ENCODE measurements at places on chromosomes 11 and 22.

DNA sequence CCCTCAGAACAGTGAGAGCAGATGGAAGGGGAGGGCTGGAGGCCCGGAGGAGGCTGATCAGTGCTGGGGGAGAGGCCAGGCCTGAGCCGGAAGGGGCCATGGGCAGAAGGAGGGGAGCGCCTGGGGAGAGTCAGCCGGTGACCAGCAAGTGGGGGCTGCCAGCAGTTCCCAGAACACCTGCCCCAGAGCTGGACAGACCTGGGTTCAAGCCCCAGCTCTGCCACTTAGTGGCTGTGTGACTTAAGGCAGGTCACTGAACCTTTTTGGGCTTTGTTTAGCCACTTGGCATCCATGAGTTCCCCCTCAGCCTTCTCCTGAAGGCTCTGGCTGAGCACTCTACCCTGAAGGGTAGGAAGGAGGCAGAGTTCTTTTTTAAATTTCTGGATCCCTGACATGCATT is 17.4 kb downstream of the WNT11 start:
- DNase-seq: no peak

GRCh38 chr11:74030723-74031676 is 22.1 kb upstream of the UCP3 start:
- DNase-seq: no peak

DNA sequence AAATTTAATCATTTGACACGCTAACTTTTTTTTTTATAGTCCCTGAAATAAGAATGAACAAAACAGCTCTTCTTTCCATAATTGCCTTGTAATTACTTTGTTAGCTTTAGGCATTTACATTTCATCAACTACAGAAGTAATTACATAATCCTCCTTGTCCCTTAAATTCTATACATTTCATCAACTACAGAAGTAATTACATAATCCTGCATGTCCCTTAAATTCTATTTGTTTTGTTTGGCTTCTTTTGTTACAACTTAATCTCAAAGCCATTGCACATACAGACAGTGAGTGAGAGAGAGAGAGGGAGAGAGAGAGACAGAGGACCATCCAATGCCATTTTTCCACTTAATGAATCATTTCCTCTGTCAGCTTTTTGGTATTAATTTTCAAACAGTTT is 873.2 kb downstream of the METTL15 start:
- DNase-seq: no peak

DNA sequence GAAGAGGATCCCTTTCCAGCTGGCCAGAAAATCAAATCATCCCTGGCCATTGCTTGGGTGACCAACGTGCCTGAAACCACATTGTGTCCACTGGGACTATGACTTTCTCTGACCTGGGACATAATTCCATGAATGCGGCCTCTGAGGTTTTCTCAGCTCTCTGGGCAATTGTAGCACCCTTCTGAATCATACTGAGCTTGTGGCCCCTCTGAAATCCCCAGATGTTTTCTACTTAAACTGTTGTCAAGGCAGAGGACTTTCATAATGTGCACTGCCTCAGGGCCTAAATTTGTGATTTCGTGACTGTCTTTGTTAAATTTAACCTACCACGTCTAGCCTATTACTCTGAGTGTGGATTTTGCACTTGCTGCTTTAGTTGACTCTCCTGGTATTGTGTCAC is 321.1 kb upstream of the PLET1 start:
- DNase-seq: no peak

DNA sequence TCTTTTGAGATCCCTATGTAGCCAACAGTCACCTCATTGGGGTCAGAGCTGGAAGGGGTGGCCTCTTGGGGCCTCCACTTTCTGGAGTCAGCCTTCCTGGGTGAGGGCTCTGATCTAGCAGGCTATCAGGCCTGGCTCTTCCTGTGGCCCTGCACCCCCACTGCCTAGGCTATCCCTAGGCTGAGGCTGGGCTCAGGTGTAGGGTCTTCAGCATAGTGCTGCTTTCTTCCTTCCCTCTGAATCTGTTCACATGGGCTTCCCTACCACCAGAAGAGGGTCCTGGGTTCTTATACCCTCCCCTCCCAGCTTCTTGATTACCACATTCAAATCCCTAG is 456 bp upstream of the SPI1 start:
- no peak for DNase-seq

- DNase-seq: no peak
These were observed 42.0 kb downstream of the MS4A2 start for GRCh38 chr11:60130496-60130895.

DNA sequence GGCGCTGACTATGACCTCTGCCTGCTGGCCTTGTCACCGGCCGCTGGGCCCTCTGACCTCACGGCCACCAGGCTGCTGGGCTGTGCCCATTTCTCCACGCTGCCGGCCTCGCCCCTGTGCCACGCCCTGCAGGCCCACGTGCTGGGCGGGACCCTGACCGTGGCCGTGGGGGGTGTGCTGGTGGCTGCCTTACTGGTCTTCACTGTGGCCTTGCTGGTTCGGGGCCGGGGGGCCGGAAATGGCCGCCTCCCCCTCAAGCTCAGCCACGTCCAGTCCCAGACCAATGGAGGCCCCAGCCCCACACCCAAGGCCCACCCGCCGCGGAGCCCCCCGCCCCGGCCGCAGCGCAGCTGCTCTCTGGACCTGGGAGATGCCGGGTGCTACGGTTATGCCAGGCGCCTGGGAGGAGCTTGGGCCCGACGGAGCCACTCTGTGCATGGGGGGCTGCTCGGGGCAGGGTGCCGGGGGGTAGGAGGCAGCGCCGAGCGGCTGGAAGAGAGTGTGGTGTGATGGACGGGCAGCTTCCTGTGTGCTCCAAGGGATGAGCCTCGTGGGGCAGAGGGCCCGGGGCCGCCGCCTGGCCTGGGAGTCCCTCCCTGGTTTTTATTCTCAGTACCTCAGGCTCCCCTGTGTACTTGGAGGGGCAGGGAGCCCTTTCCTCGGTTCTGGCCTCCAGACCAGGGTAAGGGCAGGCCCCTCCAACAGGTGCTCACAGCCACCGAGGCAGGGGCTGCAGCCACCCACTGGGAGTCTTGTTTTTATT is 3.0 kb downstream of the LRFN4 start:
- no peak for DNase-seq

DNA sequence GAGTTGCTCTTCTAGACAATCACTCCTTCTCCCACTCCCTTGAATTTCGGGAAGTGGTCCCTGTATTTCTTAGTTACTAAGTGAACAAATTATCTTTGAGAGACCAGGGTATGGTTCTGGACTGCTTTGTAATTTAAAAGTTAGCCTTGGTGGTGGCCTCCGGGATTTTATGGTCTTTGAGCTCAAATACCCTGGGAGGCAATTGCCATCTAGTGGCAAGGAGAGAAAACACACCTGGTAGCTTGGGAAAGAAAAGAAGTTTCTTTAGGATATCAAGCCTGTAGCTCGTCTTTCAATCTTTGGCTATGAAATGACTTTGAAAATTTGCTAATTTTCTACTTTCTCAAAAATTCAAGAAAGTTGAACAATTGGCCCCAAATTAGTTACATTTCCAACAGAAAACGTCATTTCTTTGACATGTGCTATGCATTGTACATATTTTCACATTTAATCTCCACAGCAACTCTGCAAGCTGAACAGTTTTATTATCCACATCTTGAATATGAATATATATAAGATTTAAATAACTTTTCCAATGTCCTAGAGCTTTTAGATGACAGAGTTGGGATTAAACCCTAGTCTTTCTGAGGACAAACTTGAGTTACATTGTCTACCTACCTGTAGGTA is 39.1 kb downstream of the MMP27 start:
- no peak for DNase-seq

- DNase-seq: no peak
These were observed 111.4 kb downstream of the COMMD9 start for GRCh38 chr11:36177836-36178235.

DNA sequence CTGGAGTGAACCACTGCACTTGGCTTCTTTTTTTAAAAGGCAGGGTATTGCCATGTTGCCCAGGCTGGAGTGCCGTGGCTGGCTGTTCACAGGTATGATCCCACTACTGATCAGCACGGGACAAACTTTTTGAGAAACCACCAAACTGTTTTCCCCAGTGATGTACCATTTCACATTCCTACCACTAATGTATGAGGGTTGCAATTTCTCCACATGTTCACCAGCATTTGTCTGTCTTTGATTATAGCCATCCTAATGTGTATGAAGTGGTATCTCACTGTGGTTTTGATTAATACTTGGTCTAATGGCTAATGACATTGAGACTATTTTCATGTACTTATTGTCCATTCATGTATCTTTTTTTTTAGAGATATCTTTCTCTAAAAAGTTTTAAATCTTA is 41.5 kb upstream of the EP300 start:
- DNase-seq: no peak

DNA sequence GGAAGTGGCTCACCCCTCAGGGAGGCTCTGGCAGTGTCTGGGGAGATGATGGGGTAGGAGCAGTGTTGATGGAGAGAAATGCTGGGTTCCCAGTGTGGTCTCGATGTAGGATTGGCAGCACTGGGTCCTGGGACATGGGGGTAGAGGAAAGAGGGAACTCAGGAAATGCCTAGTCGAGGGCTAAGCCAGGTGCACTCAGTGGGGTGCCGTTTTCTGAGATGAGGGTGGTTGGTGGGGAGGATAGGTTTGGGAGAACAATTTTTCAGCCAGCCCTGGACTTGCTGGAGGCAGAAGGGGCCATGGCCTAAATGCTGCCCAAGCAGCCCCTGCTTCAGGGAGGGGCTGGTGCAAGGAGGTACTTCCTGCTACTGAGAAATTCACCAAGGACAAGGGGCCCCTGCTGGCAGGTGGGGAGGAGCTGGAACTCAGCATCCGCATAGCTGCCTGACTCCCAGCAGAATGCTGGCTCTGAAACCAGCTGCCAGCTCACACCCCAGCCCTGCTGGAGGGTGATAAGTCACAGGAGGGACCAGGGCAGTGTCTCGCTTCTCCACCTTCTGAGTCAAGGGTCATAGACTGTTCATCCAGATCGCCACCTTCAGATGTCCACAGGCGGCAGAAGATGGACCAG is 6.0 kb downstream of the CCDC157 start:
- no peak for DNase-seq

DNA sequence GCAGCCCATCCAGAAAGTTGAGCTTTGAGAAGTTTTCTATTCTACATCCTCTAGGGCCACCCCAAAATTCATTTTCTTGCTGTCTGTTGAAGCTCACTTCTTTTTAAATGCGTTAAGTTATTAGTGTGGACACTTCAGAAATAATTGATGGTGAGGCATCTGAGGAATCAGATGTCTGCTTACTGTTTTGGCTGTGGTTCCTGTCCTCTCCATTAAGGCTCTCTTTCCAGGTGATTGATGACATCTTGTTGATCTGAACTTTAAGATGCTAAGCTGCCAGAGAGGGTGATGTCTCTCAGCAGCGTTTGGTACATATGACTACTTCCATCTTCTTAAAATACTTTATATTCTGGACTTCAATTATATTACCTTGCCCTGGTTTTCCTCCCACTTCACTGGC is 45.2 kb downstream of the FAT3 start:
- no peak for DNase-seq

- DNase-seq: no peak
These were observed 196.2 kb downstream of the SOX6 start for GRCh38 chr11:16160146-16160545.

DNA sequence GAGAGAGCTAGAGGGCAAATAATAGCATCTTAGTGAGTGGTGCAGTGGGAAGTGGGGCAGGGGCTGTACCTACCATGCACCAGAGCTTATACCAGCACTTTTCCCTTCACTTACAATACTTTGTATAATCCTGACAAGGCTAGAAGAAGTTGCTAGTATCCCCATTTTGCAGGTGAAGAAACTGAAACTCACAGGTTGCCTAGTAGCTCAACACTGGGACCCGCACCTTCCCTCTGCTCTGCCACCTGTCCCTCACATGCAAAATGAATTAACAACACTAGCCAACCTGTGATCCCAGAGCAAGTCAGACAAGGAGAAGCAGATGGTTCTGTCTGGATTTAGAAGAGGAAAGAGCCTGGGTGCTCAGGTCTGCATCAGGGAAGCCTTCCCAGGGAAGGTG is 510.4 kb downstream of the BUD13 start:
- no peak for DNase-seq

DNA sequence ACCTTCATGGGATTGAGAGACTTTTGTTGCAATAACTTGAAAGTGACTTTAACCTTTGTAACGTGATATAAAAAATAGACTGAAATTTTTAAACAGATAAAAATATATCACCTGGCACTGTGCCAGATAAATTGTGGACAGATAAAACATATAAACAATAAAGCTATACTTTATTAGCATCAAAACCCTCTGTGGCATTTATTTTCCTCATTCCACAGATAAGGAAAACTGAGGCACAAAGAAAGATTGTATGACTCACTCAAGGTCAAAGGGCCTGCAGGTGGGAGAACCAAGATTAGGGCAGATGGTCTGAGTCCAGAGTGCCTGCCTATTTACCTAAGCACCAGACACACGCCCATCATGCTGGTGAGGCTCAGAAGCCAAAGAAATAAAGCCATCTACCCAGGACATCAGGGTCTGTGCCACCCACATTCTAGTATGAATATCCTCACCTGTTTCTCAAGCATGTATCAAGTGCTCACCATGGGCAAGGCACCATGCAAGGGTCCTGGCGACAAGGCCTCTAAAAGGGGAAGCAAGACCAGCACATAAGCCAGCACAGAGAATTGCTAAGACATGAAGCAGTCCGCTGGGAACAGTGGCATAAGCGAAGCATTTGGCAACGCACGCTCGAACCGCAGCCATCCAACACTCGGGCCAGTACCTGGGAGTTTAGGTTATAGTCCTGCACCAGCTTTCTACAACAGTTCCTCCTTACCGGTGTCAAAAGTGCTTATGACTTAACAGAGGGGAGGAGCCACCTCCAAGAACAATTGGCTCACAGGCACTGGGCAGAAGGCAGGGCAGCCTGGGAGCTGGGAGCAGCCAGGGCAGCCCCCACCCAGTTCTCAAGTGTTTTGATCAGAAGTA is 17.6 kb downstream of the MYH9 start:
- DNase-seq: no peak

DNA sequence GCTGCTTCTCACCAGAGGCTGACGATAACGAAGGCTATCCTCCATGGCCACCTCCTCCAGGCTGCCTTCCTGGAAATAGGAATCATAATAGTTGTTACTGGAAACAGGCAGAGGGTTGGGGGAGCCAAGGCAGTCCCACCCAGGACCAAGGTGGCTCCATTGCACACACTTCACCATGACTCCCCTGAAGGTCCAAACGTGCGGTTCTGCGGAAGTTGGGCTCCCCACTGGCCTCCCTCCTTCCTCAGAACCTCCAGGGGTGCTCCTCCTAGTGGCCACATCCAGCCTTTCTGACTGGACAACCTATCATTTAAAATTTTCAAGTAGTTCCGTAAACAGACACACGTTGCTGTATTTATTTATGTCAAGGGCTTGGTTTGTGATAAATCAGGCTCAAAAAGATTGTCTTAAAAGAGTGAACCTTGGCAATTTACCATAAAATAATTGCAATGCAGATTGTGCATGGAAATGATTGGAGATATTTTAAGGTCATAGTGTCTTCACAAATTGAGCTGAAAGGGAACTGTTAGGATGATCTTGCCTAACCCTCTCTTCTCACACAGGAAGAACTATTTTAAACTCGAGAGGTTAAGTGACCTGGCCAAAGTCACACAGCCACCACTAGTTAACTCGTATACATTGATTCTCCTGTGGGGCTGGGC is 1.4 kb upstream of the TCN2 start:
- DNase-seq: no peak

GRCh38 chr11:78690352-78690987 is 115.8 kb upstream of the NARS2 start:
- no peak for DNase-seq

GRCh38 chr22:17842386-17842785 is 68.1 kb upstream of the BID start:
- no peak for DNase-seq
